ENCODE measurements at places on chromosomes 4 and X.

DNA sequence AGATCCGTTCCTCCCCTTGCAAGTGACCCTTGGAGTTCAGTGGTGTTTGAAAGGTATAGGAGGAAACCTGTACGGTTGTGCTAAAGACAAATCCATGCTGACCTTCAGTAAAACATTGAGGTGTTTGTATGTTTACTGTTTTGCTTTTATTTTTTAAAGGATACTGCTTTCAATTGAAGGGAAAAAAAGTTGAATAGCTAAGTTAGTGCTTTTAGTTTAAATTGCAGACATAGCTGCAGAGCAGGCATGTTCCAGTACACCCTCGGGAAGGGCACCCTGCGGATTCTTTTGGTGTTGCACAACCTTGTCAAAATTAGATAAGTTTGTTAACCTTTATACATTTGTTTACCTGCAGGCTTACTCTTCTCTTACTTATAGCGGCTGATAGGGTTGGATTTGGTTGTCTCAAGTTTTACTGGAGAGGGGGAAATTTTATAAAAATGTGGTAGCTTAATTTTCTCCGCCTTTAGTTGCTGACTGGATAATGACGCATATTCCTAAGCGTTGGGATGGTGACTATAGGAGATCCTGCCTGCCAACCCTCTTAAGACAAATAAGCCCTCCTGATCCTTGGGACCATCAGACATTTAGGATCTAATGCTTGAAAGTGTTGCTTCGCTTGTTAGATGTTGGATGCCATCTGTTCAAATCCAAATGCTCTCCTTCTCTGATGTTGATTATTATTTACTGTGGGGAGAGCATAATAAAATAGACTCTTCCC is 2.0 kb downstream of the RAPGEF2 start:
- peak; percentile 46 for DNase-seq

GRCh38 chr4:165106518-165106917 is 6.1 kb downstream of the TMEM192 start:
- no peak for DNase-seq

DNA sequence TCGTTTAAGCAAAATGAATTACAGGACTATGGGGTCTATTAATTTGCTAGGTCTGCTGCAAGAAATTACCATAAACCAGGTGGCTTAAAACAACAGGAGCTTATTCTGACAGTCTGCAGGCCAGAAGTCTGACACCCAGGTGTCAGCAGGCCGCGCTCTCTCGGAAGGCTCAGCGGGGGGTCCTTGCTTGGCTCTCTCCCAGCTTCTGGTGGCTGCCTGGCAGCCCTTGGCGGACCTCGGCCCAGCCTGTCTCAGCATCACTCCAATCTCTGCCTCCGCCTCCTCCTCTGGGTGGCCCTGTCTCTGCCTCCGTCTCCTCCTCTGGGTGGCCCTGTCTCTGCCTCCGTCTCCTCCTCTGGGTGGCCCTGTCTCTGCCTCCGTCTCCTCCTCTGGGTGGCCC is 580.5 kb upstream of the FAT1 start:
- no peak for DNase-seq

GRCh38 chrX:119398587-119398973 is 556 bp upstream of the SLC25A43 start:
- peak; percentile 11 for DNase-seq

DNA sequence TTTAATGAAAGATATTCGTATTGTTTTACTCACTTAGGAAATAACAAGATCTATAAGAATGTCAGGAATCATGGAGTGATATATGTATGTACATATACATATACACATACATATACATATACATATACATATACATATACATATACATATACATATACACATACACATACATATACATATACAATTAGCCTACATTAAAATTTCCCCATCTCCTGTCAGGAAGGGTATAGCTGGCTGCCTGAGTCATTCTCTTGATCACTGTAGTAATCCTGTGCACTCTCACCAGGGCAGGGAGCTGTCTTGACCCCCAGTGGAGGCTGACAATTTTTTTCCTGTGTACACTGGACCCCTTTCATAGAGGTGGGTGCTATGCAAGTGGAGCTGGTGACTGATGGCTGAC is 23.3 kb upstream of the MAGEA11 start:
- no peak for DNase-seq

DNA sequence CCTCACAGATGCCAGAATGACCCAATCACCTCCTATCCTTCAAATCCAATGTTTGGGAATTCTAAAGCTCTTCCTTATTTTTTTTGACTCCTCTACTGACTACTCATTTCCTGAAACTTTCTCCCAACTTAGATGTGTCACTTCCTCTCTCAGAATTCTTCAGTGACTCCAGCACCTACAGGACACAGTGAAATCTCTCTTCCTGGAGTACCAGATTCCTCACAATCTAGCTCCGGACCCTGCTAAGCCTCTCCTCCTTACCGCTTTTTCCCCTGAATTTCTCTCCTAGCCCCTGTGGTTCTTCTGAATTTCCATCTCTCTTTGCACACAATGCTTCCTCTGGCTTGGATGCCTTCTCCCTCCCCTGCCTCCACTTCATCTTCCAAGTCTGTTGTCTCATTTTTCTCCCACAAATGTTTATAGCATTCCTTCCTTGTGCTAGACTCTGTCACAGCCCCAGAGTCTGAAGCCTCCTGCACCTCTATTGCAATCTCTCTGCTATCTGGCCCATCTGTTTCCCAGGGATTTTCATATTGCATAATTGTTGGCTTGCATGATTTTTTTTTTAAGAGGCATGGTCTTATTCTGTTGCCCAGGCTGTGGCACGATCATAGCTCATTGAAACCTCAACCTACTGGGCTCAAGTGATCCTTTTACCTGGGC is 80.1 kb downstream of the ANAPC4 start:
- peak; percentile 88 for DNase-seq

GRCh38 chr4:182023469-182023868 is 219.7 kb upstream of the TENM3 start:
- no peak for DNase-seq

DNA sequence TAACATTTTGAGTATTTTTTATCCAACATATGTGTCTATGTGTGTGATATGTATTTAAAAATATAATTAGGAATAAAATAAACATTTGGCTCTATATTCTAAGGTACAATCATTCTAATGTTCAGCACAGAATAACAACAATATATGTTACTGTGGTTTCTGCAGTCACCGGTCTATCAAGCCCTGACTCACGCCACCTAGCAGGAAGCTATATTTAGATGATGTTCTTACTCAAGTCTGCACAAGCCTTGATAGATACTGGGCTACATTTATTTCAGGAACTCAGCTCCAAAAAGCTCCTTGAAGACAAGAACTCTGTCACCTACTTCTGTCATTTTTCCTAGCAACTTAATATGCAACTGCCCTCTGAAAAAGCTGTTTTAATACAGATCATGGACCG is 152.0 kb upstream of the FTHL17 start:
- DNase-seq: peak; percentile 77
